Ascending aorta (tissue), 2 donors: ENCODE measurements at places on chromosomes 13 and 19. TPM values are rescaled to one million over a fixed set of nuclear protein-coding genes. Genes with fewer than 3 reads are reported as not detected.

GRCh38 chr19:53192771-53193534, at the start of gene ZNF665:
TSS of gene ZNF665 (minus strand) at chr19:53193358. CDS start at chr19:53182898, 10,460 bp downstream.
- DNase-seq, result peak; percentile 67

GRCh38 chr19:3343619-3344502, 22.5 kb upstream of the NFIC start:
- DNase-seq, result peak; percentile 95

Gene IGFL3
- not detected for total RNA-seq

DNA sequence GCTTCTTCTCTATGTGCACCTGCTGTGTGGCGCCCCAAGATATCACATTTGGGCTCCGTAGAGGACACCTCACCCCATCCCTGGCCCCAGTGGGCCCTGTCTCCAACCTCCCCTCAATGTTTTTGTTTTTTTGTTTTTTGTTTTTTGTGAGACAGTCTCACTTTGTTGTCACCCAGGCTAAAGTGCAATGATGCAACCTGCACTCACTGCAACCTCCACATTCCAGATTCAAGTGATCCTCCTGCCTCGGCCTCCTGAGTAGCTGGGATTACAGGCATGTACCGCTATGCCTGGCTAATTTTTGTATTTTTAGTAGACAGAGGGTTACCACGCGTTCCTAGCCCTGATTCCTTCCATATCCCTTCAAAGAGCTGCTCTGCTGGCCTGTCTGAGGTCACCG, 26.9 kb upstream of the TUBGCP3 start:
- no peak for DNase-seq

Gene GPR18
- not detected for total RNA-seq

DNA sequence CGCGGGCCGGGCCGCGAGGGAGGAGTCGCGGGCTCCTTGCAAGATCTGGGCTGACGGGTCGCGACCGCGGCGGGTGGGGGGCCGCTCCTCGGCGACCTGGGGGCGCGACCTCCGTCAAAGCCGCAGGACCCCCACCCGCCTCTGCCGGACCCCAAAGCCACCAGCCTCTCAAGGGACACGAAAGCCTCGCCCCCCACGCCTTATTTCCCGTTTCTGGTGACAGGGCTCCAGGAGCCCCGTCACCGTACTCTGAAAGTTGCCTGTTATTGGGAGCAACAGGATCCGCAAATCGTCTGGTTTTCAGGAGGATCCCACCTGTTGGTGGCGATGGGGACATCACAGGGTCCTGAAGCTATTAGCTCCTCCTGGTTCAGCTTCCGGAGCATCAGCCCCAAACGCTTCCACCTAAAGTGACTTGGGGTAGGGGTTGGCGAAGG, 530 bp downstream of the MAU2 start:
- no peak for DNase-seq

Gene LGALS14
- total RNA-seq, result not detected

Gene NLRP5
- total RNA-seq, result not detected

- DNase-seq, result no peak
These were observed 1.8 kb upstream of the NMRK2 start for GRCh38 chr19:3931041-3931440.

Gene COL5A3
- 13.6 TPM for total RNA-seq

DNA sequence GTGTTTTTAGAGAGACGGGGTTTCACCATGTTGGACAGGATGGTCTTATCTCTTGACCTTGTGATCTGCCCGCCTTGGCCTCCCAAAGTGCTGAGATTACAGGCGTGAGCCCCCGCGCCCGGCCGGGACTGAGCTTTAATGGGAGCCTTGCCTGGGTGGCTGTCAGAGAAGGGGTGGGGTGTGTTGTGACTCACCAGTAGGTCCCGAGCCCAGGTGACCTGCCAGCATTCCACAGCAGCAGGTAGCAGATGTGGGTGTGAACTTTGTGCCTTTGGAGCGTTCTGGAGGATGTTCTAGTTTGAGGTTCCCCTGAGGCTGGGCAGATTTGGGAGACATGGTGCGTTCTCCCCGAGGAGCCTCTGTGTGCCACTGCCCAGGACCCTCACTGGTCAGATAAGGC, 7.1 kb upstream of the EPN1 start:
- DNase-seq, result no peak

Gene SIGLEC9
- 0.85 TPM for total RNA-seq

Gene ADGRE2
- 0.21 TPM for total RNA-seq

DNA sequence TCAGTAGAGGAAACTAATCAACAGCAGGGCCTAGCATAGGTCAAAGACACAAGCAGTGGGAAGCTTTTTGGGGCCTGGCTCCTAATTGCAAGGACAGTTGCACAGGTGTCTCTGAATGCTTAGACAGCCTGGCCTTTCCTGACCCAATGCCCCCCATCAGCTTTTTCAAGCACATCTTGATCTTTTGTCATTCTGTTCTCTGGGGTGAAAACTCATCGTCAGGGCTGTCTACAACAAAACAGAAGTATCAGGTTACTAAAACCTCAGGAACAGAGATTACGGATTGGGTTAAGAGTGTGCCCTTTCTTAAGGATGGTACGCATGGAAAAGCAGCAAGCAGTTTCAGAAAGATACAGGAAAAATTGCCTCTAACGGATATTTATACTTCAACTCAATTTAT, 8.3 kb upstream of the ZNF254 start:
- DNase-seq, result no peak

- no peak for DNase-seq
These were observed 2.3 kb downstream of the SOX1 start for GRCh38 chr13:112069061-112069844.

Gene PLA2G4C
- 110 TPM for total RNA-seq

Gene PSPN
- not detected for total RNA-seq
